ENCODE measurements at places on chromosomes 11 and 22.
A peak's percentile ranks its signal among the peaks of the same experiment; 100 is the strongest.

- no peak for DNase-seq
Observed at GRCh38 chr11:128291835-128292234, 295.5 kb downstream of the ETS1 start.

- DNase-seq = no peak
Observed at GRCh38 chr22:47739291-47740015, 977.0 kb downstream of the TBC1D22A start.

DNA sequence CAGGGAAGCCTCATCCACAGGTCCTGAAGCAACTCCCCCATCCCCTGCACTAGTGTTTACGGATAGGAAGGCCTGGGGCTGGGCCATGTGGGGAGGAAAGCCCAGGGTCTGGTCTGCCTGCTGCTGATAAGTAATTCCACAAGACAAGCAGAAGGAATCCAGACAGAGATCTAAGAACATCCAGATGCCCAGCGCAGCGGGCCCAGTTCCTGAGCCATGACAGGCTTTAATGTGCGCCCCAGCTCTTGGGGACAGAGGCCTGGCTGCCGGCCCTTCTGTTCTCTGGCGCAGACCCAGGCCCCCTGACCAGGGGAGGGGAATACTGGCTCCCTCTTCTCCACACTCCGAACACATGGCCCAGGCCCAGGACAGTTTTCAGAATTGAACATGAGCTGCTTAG lies 28.8 kb upstream of the ETS1 start:
- no peak for DNase-seq

DNA sequence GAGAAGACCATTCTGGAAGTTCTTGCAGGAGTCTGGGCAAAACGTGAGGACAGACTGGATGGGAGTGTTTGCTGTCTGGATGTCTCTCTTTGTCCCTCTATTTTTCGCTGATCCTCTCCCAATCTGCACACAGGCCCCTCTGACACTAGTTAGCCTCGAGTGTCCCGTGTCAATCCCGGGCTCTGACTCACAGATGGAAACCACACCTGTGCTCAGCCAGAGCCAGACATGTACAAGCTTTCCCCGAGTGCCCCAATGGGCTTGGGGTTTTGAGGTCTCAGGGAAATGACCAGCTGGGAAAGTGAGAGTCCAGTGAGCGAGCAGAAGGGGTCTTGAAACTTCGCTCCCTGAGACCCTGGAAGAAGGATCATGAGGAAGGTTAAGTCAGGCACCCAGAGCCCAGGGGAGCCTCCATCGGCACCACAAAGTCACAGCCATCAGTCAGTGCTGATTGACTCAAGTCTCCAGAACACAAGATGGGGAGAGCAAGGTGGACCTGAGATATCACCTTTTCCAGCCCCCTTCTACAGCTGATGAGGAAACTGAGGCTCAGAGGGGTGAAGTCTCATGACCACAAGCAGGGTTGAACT lies 13.9 kb downstream of the APOL2 start:
- no peak for DNase-seq

DNA sequence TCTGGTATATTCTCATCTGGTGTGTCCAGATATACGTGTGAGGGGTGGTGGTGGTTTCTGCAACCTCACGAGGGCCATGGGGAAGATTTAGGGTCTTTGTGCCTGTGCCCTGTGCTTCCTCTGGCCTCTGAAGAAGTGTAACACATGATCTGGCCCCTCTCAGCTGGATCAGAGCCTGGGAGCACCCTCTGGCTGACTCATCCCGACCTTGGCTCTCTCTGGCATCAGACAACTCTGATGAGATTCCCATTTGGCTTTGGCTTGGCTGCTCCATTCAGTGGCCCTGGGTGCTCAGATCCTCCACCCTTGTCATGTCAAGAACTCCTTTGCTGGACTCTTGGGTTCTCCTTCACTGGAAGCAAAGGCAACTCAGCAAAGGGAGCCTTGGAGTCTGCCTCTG lies 45.2 kb downstream of the RASSF10 start:
- DNase-seq = no peak

- peak; percentile 81 for DNase-seq
Observed at GRCh38 chr11:10455637-10456487, 798 bp downstream of the AMPD3 start.

DNA sequence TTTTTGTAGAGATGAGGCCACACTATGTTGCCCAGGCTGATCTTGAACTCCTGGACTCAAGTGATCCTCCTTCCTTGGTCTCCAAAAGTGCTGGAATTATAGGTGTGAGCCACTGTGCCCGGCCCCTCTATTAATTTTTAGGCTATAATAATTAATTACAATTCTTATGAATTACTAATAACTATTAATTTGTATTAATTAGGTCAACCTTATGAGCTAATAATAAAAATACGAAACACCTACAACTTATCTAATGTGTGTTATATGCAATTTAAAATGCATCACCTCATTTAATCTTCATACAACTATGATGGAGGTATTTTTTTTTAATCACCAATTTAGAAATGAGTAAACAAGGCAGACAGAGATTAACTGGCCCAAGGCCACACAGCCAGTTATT lies 26.2 kb downstream of the LRP4 start:
- no peak for DNase-seq

- no peak for DNase-seq
Observed at GRCh38 chr22:19761725-19762567, 1.4 kb downstream of the TBX1 start.

DNA sequence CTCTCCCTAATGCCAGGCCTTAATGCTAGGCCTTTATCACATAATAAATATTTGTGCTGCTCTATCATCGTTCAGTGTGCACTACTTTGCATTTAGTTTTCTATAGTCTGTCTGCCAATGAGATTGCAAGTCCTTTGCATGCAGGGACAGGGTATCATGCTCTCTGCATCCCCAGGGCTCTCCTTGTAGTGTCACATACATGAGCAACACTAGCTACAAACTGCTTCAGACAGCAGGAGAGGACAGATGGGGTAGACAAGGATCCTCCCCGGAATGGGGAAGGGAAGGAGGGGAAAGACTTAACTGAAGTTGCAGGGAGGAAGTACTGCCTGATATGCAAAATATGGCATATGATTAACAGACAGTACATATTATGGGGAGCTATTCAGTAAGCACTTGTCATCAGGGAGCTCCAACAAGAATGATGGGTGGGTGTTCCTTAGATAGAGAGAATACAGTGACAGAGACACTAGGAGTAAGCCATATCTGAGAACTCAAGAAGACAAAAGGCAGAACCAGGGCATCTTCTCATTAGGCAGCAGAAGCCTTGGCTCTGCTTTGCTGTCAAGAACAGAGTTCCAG lies 42.8 kb downstream of the ZNF202 start:
- DNase-seq = no peak

- peak; percentile 54 for DNase-seq
Observed at GRCh38 chr11:119339589-119340334, 921 bp downstream of the C1QTNF5 start.

- DNase-seq = no peak
Observed at GRCh38 chr11:67700548-67701262, 26.3 kb upstream of the ALDH3B2 start.

GRCh38 chr11:124812876-124813275 lies 12.7 kb upstream of the MSANTD2 start:
- DNase-seq = no peak

DNA sequence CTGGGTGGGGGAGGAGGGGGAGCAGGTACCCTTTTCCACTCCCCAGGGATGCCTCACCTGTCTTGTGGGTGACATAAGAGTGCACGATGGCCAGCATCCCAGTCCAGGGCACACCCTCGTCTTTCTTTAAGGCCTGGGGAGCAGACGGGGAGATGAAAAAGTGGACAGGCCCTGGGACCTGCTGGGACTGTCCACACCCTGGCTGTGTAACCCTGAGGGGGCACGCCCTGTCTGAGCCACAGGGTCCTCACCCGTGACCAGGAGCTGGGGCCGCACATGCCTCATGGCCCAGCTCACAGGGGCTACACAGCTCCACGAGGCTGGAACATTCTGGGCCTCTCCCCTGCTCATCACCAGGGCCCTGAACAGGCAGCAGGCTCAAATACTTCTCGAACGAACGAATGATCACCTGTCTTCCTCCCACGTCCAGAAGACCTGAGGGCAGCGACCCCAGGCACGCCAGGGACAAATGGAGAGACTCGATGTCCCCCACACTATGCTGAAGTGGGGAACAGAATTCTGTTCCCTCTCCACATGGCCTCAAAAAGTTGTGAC lies 123.9 kb downstream of the PHF21B start:
- DNase-seq = no peak

Measured in hematopoietic multipotent progenitor cell treated with erythropoietin and hydrocortisone succinate and interleukin-3 and kit ligand, for 17 days (in vitro differentiated cells).